Calu3 (cell line): ENCODE measurements at places on chromosomes 12 and 14. TPM values are rescaled to one million over a fixed set of nuclear protein-coding genes. Genes with fewer than 3 reads are reported as not detected.

The ACSM4 gene
- not detected in 2 replicates for total RNA-seq

The CISTR gene
- not detected in 2 replicates for total RNA-seq

The HOTAIR gene
- not detected in 2 replicates for total RNA-seq

The C12orf54 gene
- not detected in 2 replicates for total RNA-seq

The FAM222A gene
- total RNA-seq = 2.4 and 3.1 TPM in 2 replicates

The TAS2R8 gene
- total RNA-seq = not detected in 2 replicates

The FAM186B gene
- 0.29 and 0.47 TPM in 2 replicates for total RNA-seq

The PCED1B gene
- 2.1 and 4.1 TPM in 2 replicates for total RNA-seq

The SLC6A13 gene
- total RNA-seq = 3.5 and 4.8 TPM in 2 replicates

The KRT79 gene
- total RNA-seq = 0.24 TPM in 1 of 2 replicates, not detected in the other

The RPS6KL1 gene
- 16.4 and 18.5 TPM in 2 replicates for total RNA-seq
